Activated CD8-positive, alpha-beta memory T cell treated with anti-CD3 and anti-CD28 coated beads, Interleukin-2, amount 50 U/mL, for 4 hours (primary cell): ENCODE measurements at places on chromosomes 6 and 20.

DNA sequence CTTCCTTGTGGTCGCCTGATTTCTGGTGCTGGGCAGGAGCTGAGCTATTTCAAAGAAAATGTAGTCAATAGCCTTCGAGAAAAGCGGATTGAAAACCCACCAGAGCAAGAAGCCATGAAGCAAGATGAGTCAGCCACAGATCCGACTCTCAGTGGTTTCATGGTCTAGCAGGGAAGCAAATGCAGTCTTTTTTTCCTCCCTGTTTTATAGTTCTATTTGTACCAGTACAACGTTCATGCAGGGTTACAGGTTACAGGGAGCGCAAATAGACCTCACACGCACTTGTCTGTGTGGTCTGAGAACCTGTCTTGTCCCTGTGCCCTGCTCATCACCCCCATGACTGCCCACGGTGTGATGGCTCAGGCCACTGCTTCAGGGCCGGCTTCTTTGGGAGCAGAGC is 309.8 kb upstream of the SUPT3H start:
- no peak for DNase-seq

DNA sequence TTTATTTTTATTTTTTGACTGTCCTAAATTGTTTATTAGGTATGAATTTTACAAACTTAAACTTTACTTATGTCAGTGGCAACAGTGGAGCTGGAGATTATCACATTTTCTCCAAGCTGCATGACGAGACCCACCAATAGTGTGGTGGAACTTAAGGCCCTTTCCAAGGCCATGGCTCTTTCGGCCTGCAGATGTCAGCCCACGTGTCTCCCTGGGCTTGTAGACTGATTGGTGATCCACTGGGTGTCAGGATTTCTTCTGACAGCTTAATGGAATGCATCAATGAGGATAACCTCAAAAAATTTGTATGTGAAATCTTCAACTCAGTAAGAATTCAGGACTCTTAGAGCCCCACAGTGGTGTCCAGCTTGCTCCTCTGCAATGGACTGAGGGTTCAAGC is 32.3 kb upstream of the OVOL2 start:
- DNase-seq, result no peak

GRCh38 chr20:7379621-7380220 is 560.5 kb downstream of the HAO1 start:
- DNase-seq, result no peak

GRCh38 chr20:11117808-11118528 is 444.2 kb upstream of the JAG1 start:
- no peak for DNase-seq

- no peak for DNase-seq
Observed at GRCh38 chr20:891706-892080, 24.4 kb downstream of the ANGPT4 start.

DNA sequence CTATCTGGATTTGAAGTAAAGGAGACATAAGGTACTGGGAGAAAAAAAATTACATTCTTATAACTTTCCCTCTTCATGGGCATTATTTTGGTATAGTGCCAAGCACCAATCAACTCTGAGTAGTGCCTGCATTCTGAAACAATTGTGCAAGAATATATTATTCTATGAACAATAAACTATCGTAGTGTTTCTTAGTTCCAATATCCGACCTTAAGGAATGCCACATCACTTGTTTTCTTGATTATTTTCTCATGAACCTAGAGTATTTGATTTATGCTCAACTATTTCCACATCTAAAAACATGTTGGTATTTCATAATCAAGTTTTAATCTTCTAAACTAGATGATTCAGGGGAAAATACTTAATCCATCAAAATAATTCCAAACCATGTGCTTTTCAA is 294.4 kb upstream of the TBX18 start:
- DNase-seq, result no peak

- no peak for DNase-seq
Observed at GRCh38 chr6:34462010-34462409, 3.9 kb upstream of the PACSIN1 start.

GRCh38 chr6:45714006-45714730 is 301.5 kb downstream of the CLIC5 start:
- DNase-seq, result no peak

DNA sequence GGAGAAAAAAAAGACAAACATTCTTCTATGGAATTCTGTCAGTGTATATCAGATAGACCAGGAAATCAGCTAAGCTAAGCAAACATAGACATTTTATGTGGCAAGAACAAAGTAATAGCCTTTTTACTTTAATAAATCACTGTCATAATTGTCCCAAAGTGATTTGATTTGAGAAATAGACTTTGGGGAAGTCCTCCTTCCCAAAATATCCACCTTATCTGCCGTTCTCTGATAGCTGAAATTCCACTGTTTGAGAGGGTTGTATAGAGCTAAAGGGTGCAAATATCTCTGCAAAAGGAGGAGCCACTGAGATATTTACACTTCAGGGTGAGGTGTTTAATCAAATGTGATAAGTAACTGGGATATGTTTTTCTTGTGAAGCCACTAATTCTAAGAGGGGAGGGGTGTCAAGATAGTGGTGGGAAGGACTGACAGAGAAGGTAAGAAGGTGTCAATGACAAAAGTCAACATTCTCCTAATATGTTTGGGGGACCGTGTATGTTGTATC is 544.4 kb upstream of the JAG1 start:
- no peak for DNase-seq

GRCh38 chr6:132122871-132123270 is 171.7 kb upstream of the CCN2 start:
- no peak for DNase-seq

GRCh38 chr6:157449610-157450009 is 68.6 kb downstream of the ZDHHC14 start:
- no peak for DNase-seq

DNA sequence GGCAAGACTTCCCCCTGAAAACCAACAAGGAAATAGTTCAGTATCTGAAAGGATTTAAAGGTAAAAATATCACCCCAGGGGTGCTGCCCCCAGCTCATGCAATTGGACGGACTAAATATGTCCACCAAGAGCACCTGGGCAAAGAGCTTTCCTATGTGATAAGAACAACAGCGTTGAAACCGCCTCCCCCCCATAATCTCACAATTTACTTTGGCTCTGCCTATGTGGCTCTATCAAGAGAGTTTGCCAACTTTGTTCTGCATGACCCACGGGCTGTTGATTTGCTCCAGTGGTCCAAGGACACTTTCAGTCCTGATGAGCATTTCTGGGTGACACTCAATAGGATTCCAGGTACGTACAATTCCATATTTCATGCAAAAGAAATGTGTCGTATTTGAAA is 35.8 kb downstream of the GCNT2 start:
- no peak for DNase-seq

DNA sequence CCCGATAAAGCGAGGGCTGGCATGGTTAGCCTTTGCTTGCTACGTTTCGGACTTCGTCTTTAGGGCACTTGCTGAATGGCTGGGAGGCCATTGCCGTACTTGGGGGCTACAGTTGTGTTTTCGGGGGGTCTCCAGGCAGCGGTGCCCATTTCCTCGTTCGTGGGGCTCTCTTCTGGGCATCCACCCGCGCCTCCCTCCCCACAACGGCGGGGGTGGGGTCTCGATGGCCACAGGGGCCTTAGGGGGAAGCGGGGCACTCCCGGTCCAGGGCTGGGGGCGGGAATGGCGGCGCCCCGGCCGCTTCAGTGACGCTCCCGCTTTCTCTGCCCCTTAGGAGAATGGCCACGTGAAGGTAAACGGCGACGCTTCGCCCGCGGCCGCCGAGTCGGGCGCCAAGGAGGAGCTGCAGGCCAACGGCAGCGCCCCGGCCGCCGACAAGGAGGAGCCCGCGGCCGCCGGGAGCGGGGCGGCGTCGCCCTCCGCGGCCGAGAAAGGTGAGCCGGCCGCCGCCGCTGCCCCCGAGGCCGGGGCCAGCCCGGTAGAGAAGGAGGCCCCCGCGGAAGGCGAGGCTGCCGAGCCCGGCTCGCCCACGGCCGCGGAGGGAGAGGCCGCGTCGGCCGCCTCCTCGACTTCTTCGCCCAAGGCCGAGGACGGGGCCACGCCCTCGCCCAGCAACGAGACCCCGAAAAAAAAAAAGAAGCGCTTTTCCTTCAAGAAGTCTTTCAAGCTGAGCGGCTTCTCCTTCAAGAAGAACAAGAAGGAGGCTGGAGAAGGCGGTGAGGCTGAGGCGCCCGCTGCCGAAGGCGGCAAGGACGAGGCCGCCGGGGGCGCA is 2.4 kb downstream of the MARCKS start:
- DNase-seq, result no peak

DNA sequence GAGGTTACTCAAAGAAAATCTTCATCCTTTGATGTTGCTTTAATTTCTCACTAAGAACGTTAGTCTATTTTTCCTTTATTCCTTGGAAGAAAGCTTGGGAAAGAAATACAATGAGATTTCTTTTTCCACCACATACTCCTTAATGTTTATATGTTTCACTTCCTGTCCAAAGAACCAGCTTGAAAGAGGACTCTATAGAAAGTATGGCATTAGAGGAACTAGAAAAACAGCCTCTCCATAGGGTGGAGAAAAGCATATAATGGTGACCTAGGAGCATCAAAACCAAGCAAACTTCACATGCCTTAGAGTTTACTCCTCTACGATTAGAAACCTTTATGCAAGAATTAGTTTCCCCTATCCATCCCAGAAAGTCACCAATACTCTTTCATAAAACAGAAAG is 131.1 kb downstream of the OPRM1 start:
- no peak for DNase-seq

DNA sequence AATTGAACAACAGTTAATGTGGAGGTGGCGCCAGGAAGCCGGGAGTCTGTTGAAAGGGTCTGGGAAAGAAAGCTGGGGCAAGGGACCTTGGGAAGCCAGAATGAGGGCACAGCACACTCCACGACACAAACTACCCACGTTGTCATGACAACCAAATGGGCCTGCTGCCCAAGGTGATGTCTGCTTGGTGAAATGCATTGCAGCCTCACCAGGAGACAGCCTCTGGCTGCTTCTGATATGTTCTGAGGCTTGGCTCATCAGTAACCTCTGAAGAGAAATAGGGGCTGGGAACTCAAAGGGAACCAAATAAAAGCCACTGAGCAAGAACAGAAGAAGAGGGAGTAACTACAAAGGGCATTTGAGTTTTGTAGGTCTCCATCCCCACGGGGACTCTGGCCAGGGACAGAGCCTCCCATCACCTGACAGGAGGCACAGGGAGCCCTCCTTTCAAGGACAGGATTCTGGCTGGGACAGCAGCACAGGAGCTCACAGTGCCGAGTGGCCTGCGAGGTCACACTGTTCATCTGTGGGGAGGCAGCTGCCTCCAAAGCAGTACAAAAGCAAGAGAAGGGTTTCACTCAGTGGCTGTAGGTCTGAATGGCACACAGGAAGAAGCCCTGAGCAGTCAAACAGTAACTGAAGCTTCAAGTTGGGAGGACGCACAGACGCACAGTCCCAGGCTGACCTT is 44.6 kb upstream of the KCNK16 start:
- DNase-seq, result no peak

- DNase-seq, result no peak
Observed at GRCh38 chr6:128029826-128030225, 129.0 kb upstream of the THEMIS start.

DNA sequence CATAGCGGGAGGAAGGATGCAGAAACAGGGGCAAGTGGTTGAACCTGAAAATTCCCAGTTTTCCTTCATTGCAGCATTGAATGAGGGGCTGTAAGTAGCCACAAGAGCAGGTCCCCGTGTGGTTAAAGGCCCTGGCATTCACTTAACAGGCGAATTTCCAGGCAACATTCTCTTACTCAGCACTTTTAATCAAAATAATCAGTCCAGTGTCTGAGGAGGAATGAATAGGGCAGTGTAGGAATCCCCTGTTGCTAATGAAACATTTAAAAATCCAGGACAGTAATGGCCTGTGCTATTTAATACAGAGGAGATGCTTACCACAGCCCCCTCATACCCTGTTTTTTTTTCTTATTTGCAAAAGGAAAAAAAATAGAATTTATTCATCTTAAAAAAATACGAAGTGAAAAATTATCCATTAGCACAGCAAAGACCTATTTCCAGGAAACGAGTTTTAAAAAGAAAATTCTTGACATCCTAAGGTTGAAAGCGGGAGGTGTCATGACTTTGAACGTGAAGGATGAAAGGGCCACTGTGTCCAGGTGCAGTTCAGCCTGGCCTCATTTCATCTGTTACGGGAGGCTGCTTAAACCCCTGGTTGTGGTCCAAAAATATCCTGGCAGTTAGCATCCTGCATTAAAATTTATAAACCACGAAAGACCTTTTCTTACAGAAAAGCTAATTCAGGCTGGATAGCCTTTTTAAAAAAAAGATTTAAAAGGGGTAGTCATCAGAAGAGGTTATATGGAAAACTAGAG is 20.2 kb downstream of the MYLK4 start:
- DNase-seq, result no peak

DNA sequence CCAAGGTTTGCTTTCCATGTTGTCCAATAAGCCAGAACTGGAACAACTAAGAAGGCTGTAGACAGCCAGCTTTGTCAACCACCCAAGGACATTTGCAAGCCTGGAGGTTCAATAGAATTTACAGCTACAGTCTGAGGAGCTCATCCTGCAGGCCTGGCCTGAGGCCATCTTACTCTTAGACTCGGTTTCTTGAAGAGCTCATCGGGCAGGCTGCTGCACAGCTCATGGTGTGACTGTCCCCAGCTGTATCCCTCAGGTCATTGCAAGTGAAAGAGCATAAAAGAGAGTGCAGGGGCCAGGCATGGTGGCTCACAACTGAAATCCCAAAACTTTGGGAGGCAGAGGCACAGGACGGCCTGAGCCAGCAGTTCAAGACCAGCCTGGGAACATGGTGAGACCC is 96.9 kb upstream of the FOXQ1 start:
- no peak for DNase-seq

GRCh38 chr20:12113468-12114371 is 196.0 kb downstream of the BTBD3 start:
- no peak for DNase-seq

- DNase-seq, result no peak
Observed at GRCh38 chr6:816510-817084, 123.7 kb upstream of the EXOC2 start.

DNA sequence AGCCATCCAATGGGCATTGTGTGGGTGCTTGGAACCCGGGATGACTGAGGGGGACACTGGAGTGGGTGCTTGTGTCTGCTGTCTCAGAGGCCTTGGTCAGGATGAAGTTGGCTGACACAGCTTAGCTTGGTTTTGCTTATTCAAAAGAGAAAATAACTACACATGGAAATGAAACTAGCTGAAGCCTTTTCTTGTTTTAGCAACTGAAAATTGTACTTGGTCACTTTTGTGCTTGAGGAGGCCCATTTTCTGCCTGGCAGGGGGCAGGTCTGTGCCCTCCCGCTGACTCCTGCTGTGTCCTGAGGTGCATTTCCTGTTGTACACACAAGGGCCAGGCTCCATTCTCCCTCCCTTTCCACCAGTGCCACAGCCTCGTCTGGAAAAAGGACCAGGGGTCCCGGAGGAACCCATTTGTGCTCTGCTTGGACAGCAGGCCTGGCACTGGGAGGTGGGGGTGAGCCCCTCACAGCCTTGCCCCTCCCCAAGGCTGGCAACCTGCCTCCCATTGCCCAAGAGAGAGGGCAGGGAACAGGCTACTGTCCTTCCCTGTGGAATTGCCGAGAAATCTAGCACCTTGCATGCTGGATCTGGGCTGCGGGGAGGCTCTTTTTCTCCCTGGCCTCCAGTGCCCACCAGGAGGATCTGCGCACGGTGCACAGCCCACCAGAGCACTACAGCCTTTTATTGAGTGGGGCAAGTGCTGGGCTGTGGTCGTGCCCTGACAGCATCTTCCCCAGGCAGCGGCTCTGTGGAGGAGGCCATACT is 49.4 kb downstream of the PYGB start:
- DNase-seq, result no peak
